ENCODE measurements at places on chromosomes 6 and 20. TPM values are rescaled to one million over a fixed set of nuclear protein-coding genes. Genes with fewer than 3 reads are reported as not detected.

SAMD3 gene
- 15.3 TPM for total RNA-seq

GFOD1 gene
- 60.7 TPM for total RNA-seq

CST4 gene
- total RNA-seq: not detected

GSTA2 gene
- not detected for total RNA-seq
